ENCODE measurements at places on chromosomes 6 and 20. TPM values are rescaled to one million over a fixed set of nuclear protein-coding genes. Genes with fewer than 3 reads are reported as not detected.

The IL17F gene
- total RNA-seq = not detected

The HCRTR2 gene
- total RNA-seq = not detected

The NKX2-4 gene
- total RNA-seq = 3.9 TPM

The RNF39 gene
- total RNA-seq = 9.0 TPM

The PTCHD4 gene
- total RNA-seq = 1.1 TPM

DNA sequence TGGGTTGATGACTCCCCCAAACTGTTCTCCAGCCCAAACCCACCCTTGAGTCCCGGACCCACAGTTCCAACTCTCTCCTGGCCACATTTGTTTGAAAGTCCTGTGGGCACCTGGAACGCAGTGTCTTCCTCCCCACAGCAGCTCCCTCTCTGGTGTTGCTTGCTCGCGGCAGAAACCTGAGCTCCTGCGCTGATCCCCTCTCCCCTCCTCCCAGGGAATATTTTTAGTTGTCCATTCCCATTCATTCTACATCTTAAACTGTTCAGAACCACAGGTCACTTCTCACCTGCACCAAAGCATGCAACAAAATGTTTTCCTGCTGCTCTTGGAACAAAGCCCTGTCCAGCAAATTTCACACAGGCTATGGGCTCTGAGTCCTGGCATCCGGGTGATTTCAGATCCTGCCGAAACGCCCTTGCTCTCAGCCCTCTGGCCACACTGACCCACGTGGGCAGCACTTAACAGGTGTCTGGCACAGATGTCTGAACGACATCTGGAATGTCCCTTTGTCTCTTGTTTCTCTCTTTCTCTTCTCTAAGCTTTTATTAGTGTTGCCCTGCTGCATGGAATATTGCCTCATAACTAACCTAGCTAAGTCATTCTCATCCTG is 27.0 kb upstream of the PMEPA1 start:
- no peak for DNase-seq

- no peak for DNase-seq
Measured at GRCh38 chr6:52149076-52149475, 37.1 kb upstream of the IL17A start.

DNA sequence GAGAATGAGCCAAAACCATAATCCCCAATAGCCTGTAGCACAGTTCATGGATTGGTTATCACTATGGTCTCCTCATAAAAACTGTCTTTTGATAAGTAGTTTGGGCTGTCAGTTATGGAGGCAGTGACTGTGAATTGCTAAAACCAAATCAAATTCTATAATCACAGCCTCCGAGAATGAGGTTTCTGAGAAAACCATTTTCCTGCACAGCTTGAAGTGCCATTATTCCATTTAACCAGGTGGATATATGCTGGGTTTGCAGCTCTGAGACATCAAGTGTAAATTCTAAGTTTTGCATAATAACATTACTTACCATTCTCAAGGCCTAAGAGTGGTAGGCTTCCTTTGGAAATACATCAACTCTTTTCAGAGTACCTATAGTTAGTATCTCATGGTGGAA is 485.4 kb downstream of the FRK start:
- no peak for DNase-seq

GRCh38 chr20:17541996-17542395 is 10.8 kb upstream of the BFSP1 start:
- DNase-seq = no peak

GRCh38 chr6:19812512-19813119 is 24.6 kb upstream of the ID4 start:
- DNase-seq = no peak

DNA sequence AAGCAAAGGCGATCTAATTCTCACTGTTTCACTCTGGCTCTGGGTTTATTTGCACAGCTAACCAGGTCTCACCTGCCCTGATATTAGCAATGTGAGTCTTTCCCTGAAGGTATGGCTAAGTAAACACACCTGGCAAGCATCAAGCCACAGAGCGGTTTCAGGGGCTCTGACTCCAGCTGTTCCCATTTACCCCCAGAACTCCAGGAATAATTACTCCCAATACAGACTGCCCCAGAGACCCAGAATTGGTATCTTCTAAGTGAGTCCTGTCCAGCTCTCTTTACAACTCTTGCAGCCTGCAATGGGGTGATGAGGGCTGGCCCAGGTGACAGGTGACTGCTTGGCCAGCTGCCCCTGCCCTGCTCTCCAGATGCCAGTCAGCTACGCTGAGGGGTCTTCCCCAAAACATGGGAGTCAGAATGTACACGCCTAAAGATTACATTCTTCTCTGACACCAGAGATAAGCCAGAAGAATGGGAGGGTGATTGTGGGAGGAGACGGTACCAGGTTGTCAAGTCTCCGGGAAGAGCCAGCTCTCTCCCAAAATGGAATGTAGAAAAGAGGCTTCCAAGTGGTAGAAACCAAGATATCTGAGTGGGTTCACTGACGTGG is 4.9 kb upstream of the LRRN4 start:
- DNase-seq = no peak

GRCh38 chr6:46704562-46704961 is 16.9 kb downstream of the TDRD6 start:
- DNase-seq = no peak

- DNase-seq = no peak
Measured at GRCh38 chr6:33248643-33248931, 23.1 kb downstream of the VPS52 start.

GRCh38 chr20:46131396-46131795 is 13.3 kb downstream of the CD40 start:
- DNase-seq = no peak

DNA sequence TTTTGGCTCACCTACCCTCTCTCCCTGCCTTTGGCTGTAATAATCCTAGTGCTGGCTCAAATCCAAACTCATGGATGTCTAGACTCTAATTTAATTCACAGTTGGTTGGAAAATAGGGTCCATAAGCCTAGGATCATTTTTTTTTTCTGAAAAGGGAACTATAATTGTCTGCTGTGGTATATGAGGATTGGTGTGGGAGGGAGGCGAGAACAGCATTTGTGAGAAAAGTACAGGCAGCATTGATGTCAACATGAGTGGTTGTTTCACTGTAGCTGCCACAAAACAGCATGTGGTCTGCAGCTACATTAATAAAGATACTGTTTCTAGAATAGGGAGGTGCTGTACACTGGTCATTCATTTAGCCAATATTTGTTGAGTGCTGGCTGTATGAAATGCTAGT is 18.6 kb upstream of the POLR1H start:
- DNase-seq = no peak

GRCh38 chr6:146277142-146277541 is 248.3 kb downstream of the GRM1 start:
- no peak for DNase-seq

DNA sequence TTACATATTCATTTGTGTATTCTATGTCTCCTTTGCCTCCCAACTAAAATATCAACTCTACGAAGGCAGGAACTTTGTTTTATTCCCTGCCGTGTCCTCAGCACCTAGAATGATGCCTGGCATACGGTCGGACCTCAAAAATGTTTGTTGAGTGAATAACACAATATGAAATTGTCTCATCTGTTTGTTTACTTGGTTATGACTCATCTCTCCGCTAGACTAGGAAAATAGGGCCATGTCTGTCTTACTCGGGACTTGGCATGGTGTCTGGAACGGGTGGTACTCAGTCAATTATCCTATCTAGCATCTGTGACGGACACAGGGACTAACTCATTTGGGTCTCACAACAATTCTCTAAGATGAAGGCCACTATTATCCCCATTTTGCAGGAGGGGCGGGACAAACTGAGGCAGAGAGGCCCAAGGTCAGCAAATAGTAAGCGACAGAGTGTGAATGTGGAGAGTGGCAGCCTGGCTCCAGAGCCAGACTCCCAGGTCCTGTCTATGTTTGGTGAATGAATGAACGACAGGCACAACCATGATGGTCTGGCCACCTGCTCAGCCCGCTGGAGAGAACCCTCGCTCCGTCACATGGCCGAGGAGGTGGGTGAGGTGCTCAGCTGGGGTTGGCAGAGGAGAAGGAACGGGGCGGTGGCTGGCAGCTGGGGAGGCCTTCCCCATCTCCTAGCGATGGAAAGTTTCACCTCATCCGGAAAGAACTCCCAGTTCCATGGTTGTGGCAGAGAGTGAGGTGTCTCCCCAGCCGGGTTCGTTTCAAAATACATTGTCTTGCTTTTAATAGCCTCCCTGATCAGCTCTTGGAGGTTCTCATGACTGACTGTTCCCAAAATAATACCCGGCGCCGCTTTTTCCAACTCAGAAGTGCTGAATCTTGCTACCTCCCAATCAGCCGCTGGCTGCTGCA is 27.6 kb upstream of the NFATC2 start:
- no peak for DNase-seq

DNA sequence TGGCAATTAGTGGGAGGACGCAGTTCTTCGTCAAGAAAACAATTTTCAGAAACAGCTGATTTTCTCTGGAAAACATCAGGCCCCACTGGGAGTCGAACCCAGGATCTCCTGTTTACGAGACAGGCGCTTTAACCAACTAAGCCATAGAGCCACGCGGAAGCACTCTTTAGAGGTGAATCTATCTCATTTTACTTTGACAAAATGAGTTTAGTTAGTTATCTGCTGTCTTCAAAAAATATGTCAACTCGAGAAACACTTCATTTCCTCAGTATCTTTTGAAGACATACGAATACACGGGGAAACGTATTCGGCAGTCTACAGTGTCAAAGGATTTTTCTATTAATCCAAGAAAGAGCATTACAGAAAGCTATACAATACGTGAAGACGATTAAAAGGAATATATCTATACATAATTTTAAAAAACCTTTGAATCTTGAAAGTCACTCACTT is 26.7 kb downstream of the GPX6 start:
- no peak for DNase-seq

- no peak for DNase-seq
Measured at GRCh38 chr20:33061658-33062028, 7.9 kb downstream of the BPIFB3 start.

- DNase-seq = no peak
Measured at GRCh38 chr20:20663841-20664240, 48.6 kb downstream of the RALGAPA2 start.

DNA sequence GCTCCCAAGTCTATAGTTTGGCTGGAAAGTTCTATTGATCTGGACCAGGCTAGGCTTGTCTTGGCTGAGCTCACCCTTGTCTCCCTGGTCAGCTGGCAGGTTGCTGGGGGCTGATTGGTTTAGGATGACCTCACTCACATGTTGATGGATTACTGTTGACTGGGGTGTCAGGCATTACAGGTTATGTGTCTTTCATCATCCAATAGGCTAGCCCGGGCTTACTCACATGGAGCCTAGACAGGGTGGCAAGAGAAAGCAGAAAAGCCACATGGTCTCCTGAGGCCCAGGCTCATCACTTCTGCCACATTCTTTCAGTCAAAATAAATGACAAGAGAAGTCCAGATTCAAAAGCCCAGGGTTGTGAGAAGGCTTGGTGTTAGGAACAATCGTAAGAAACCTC is 103.5 kb downstream of the BFSP1 start:
- no peak for DNase-seq
